Kidney epithelial cell (primary cell): ENCODE measurements at places on chromosomes 11 and 22. TPM values are rescaled to one million over a fixed set of nuclear protein-coding genes. Genes with fewer than 3 reads are reported as not detected.

BTG4 gene
- 0.08 TPM in 1 of 2 replicates, not detected in the other for total RNA-seq

FAM118A gene
- total RNA-seq, result 13.3 and 15.3 TPM in 2 replicates

MPZL3 gene
- total RNA-seq, result 7.9 and 9.4 TPM in 2 replicates

RASSF10 gene
- total RNA-seq, result 3.5 and 3.9 TPM in 2 replicates

BCO2 gene
- 0.48 TPM in 1 of 2 replicates, not detected in the other for total RNA-seq

HIKESHI gene
- total RNA-seq, result 34.6 and 39.0 TPM in 2 replicates

GSTT2B gene
- total RNA-seq, result 3.4 and 3.8 TPM in 2 replicates

ESAM gene
- 10.3 and 10.4 TPM in 2 replicates for total RNA-seq

EXPH5 gene
- total RNA-seq, result 8.5 and 10.1 TPM in 2 replicates

PRODH gene
- total RNA-seq, result 1.9 and 5.2 TPM in 2 replicates

OR8H3 gene
- total RNA-seq, result not detected in 2 replicates

DNA sequence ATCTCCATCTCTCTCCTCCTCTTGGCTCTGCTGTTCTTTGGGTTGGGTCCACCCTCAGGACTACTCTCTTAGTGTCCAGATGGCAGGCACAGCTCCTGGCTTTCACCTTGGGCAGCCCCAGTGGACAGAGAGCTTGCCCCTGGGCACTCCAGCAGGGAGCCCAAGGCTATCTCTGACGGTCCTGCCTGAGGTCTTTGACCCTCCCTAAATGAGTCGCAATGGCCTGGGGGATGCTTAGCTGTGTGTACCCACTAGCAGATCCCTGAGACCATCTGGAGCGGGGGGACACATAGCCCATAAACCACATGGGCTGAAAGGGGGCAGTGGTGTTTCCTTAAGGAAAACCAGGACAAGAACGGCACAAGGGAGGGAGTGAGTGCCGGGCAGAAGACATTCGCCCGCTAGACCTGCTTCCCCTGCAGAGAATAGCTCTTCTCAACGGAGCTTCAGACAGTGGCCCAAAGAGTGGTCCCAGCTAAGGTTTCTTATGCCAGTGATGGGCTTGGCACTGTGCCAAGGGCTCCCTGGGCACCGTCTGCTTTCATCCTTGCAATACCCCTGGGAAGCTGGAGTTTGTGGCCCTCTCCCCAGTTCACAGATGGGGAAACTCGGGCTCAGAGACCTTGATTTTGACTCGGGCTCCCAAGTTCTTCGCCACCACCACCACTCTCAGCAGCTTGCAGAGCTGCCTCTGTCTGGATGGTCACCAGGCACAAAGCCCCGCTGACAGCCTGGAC is 53.9 kb upstream of the ANO1 start:
- no peak for DNase-seq

DNA sequence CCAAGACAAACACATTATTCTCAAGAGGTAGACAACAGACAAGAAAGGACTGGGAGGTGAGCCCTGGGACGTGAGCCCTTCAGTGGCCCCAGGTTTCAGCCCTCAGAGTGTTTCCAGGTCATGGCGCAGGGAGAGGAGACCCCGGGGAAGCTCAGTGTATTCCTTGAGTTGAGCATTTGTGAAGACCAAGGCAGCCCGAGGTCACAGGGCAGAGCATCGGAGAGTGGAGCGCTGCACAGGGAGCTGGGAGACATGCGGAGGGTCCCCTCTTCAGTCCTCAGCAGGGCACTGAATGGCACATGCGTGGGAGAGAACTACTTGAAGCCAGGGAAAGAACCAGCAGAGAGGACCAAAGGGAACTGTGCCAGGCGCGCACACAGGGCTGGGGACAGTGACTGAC is 11.7 kb downstream of the KRTAP5-6 start:
- DNase-seq, result no peak

- no peak for DNase-seq
These were observed 50.7 kb downstream of the IGLL1 start for GRCh38 chr22:23529166-23530103.

- no peak for DNase-seq
These were observed 82.9 kb upstream of the TBCEL start for GRCh38 chr11:120941000-120941399.

GRCh38 chr22:41780746-41781505 is 19.6 kb upstream of the CCDC134 start:
- no peak for DNase-seq

- DNase-seq, result no peak
These were observed 48.1 kb upstream of the HMGXB4 start for GRCh38 chr22:35209203-35209602.

GRCh38 chr11:47259232-47259977 is 1.6 kb downstream of the NR1H3 start:
- no peak for DNase-seq

DNA sequence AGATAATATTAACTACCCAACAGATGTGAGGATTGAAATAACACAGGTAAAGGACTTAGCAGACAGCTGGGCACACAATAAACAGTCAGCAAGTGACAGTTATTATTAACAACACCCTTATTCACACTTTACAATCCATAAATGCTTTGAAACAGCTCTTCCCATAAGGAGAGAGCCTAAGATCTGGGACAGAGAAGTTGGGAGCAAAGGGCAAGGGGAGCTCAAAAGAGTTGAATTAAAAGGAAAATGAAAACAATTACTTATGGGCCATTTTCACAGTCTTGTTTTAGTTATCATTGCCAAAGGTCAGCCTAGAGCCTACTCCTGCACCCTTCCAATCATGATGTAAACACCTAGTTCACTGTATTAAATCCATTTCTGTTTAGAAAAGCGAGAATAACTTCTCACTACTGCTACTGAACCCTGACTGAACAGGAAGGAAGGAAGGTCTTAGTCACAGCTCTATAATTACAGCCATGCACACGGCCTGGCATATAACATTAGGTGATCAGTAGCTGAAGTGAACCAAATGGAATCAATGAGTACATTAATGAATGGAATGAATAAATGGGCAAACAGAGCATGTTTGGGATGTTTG is 111.3 kb downstream of the PLEKHA7 start:
- DNase-seq, result no peak

DNA sequence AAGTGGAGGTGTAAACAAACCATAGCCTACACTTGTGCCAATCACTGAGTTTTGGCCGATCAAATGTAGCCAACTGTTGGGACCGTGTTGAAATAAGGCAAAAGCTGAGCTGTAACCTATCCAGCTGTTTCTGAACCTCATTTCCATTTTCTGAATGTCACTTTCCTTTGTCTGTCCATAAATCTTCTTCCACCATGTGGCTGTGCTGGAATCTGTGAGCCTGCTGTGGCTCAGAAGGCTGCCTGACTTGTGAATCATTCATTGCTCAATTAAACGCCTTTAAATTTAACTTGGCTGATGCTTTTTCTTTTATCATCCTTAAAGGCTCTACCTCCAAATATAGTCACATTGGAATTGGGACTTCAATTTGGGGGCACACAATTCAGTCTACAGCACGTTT is 203.1 kb upstream of the MPPED2 start:
- DNase-seq, result peak; percentile 47

DNA sequence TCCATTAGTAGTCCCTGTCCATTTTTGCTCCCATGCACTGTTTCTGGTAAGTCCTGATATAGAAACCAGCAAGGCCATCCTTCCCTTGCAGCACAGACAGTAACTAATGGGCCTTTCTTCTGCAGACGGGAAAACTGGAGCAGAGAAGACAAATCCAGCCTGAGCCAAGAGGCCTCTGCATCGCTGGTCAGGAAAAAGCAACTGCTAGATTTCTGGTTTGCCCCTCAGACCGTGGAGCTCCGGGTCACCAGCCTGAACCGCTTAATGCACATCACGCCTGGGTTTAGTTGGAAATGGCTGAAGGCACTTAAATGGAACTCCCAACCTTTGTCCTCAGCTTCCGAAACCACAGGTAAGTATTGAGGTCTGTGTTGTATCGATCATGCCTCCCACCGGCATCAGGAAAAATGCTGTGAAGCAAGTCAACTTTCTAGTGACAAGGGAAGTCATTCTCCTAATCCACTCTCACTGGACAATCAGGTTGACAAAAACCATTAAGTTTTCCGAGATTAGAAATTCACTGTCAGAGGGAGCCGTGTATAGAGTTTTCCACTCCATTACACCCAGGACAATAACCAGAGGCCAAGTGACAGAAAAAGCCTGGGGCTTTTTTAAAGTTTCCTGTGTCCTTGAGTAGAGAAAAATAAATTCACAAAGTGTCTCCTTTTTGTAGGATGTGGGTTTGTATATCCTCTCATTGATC is 14.8 kb upstream of the LMO2 start:
- no peak for DNase-seq

- DNase-seq, result no peak
These were observed 59.1 kb upstream of the ARFGAP3 start for GRCh38 chr22:42915980-42916765.

GRCh38 chr22:30861688-30862552 is 106.7 kb downstream of the MORC2 start:
- no peak for DNase-seq

DNA sequence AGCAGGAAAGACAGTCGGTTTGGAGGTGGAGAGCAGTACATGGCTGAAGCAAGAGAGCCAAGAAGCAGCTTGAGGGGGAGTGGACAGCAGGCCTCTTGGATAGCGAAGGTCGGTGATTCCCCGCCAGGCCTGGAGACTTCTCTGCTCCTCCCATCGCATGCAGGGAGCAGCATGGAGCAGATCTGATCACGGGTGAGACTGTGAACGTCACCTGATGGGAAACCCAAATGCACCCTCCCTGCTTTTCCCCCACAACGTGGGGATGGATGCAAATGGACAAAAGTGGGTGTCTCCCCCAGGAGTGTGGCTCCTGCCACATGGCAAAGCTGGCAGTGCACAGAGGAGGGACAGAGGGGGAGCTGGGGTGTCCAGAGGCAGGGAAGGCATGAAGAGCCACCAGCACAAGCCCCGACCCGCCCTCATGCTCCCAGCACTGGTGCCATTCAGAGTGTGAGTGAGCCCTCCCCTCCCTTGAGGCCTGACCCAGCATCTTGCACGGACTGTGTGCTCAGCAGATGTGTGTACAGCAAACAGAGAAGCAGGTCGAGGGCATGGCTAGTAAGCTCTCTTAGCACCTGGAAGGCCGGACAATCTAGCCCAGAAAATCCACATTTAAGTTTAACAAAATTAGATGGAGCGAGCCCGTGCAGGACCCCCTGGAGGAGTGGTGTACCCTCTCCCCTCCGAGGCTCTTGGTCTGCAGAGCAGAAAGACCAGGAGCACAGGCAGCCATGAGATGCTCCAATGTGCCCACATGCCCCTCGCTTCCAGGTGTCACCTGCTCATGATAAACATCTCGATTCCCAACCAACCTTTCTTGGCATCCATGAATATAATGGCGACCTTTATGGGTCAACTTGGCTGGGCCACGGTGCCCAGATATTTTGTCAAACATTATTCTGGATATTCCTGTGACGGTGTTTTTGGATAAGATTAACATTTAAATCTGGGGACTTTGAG is 661.7 kb downstream of the TBC1D22A start:
- no peak for DNase-seq

DNA sequence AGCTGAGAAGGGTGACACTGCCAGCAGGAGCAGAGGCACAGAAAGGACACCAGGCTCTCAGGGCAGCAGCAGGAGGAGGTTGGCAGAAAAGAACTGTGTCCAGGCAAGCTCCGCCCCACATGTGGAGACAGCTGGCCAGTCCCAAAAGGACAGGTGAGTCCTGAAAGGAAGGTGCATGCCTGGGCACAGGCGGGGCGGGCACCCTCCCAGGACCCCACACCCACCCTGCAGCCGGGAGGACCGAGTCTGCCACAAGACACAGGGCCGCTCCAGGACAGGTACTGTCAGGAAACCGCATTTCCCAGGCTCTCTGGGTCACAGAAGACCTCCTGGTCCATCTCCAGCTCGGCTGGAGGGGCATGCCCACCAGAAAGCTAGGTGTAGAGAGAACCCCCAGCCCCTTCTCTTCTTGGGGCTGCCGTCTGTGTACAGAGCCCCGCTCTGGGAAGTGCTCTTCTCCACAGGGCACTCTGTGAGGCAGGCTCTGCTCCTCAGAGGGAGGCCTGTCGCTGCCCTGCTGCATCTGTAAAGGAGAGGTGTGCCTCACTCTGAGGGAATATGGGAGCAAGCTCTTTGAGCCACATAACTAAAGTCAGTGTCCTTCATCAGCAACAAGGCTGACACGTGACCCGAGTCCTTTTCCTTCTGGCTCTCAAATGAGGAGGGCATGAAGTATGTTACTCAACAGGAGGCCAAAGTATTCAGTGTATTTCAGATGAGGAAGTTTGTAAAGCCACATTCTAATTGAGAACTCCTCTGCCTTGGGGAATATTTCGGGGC is 50.5 kb downstream of the CLTCL1 start:
- DNase-seq, result no peak

- DNase-seq, result no peak
These were observed 5.8 kb upstream of the LGALS1 start for GRCh38 chr22:37669586-37669985.

GRCh38 chr11:44404301-44404700 is 94.4 kb upstream of the ALX4 start:
- no peak for DNase-seq

DNA sequence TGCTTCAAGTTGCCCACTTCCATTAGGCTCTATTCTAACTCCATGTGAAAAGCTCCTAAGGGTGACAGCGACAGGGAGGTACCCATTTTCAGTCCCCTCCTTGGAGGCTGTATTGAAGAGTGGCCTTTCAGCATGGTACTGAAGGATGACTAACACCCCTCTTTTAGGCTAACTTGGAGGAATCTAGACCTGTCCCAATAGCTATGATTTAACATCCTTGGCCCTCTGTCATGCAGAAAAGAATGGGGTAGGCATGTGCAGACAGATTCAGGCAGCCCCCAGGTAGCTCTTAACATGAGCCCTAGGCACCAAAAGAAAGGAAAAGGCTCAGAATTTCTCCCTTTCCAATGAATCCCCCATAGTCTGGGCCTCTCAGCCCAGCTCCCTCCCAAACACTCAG is 89.3 kb upstream of the AMOTL1 start:
- no peak for DNase-seq
